ENCODE measurements at places on chromosomes 16 and 17. TPM values are rescaled to one million over a fixed set of nuclear protein-coding genes. Genes with fewer than 3 reads are reported as not detected.

SLFN14 gene
- 0.37 TPM for total RNA-seq

CFAP52 gene
- 8.9 TPM for total RNA-seq

PRAC1 gene
- total RNA-seq, result not detected

PHOSPHO1 gene
- total RNA-seq, result 138 TPM

CASKIN1 gene
- 6.4 TPM for total RNA-seq

TPSD1 gene
- 1.6 TPM for total RNA-seq

SPOP gene
- 52.0 TPM for total RNA-seq

CPHXL2 gene
- total RNA-seq, result 0.31 TPM

NECAB2 gene
- 13.9 TPM for total RNA-seq

SDK2 gene
- 36.9 TPM for total RNA-seq

NHLRC4 gene
- total RNA-seq, result 4.5 TPM

RNU2-1 gene
- not detected for total RNA-seq

ABCA9 gene
- total RNA-seq, result 13.8 TPM

CACNG5 gene
- total RNA-seq, result not detected

C1QTNF1 gene
- 9.1 TPM for total RNA-seq

TPSB2 gene
- 49.5 TPM for total RNA-seq

RNF43 gene
- 22.7 TPM for total RNA-seq

SLC38A8 gene
- 0.39 TPM for total RNA-seq

KRTAP3-2 gene
- total RNA-seq, result not detected

KRT33A gene
- total RNA-seq, result 3.1 TPM

ADAT1 gene
- 104 TPM for total RNA-seq

KCNG4 gene
- total RNA-seq, result 0.08 TPM

ZNF19 gene
- total RNA-seq, result 28.4 TPM

GSG1L gene
- total RNA-seq, result 1.1 TPM

TRPV2 gene
- total RNA-seq, result 7.1 TPM

TEKT5 gene
- total RNA-seq, result 20.7 TPM

BRICD5 gene
- total RNA-seq, result 37.8 TPM

All from testis (tissue), 5 donors.